ENCODE measurements at places on chromosomes 4 and X. TPM values are rescaled to one million over a fixed set of nuclear protein-coding genes. Genes with fewer than 3 reads are reported as not detected.

- DNase-seq, result peak; percentile 26
Measured at GRCh38 chr4:41142376-41143310, 71.7 kb downstream of the APBB2 start.

DNA sequence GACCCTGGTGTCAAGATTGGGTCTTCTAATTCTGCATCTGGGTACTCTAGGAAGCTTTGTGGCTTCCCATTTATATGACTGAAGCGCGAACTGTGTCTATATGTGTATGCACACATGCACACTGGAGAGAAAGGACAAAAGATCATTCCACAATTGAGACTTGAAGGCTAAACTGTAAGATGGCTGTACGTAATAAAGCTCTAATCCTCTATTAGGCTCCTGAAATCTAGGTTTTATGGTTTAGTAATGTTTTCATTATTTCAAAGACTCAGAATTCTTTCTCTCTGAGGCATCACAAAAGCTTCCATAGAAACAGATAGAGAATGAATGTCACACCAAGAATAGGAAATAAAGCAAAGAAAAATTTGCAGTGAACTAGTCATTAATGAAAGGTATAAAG lies 320.7 kb upstream of the FTHL17 start:
- DNase-seq, result no peak

DNA sequence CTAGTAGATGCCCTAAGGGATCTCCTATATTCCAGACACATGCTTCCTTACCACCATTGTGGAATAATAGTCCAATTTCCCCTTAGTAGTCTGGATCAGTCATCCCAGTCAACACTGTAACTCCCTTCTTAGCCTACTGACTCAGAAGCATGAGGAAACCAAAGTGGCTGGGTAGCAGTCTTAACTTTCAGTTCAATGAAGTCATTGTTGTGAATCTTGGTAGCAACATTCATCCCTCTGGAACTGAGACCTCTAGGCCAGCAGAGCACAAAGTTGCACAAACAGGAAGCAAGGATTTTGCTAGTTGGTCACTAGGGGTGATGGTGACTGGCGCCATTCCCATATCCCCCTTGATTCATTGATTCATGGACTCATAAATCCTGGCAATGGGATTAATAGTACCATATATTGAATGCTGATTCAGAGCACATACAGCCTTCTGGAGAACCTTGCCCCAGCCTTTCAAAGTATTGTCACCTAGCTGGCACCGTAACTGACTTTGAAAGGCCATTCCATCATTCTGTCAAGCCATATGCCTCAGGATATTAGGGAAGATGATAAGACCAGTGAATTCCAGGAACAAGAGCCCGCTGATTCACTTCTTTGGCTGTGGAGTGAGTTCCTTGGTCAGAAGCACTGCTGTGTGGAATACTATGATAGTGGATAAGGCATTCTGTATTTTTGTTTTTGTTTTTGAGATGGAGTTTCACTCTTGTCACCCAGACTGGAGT lies 19.7 kb upstream of the GPAT3 start:
- DNase-seq, result peak; percentile 49

DNA sequence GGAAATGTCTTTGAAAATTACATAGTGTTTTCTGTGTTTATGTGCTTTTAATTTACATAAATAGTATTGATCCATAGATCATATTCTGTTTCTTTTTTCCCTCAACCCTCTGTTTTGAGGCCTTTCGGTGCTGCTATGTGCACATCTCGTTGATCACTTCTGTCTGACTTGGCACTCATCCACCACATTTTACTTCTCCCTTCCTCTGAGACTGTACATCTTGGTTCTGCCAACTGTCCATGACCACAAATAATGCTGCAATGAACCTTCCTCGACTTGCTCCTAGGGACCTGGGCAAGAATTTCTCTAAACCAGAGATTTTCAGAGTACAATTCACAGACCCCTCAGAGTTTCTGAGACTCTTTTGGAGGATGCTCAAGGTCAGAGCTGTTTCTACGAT lies 74.4 kb downstream of the RTL5 start:
- DNase-seq, result no peak

The PLXNB3 gene
- 1.0 TPM for total RNA-seq

All from fibroblast of lung (primary cell).